ENCODE measurements at places on chromosomes 16 and 17.

GRCh38 chr17:27975146-27976011, 67.1 kb upstream of the NLK start:
- DNase-seq = no peak

DNA sequence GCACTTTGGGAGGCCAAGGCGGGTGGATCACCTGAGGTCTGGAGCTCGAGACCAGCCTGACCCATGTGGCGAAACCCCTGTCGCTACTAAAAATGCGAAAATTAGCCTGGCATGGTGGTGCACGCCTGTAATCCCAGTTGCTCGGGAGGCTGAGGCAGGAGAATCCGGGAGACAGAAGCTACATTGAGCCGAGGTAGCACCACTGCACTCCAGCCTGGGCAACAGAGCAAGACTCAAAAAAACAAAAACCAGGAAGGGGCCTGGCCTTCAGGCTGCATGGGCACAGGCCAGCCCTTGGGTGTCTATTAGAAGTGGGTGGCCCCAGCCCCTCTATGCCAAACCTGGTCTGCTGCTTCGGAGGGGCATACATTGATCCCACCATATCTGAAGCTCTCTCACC, 56.0 kb downstream of the PSMD12 start:
- no peak for DNase-seq

DNA sequence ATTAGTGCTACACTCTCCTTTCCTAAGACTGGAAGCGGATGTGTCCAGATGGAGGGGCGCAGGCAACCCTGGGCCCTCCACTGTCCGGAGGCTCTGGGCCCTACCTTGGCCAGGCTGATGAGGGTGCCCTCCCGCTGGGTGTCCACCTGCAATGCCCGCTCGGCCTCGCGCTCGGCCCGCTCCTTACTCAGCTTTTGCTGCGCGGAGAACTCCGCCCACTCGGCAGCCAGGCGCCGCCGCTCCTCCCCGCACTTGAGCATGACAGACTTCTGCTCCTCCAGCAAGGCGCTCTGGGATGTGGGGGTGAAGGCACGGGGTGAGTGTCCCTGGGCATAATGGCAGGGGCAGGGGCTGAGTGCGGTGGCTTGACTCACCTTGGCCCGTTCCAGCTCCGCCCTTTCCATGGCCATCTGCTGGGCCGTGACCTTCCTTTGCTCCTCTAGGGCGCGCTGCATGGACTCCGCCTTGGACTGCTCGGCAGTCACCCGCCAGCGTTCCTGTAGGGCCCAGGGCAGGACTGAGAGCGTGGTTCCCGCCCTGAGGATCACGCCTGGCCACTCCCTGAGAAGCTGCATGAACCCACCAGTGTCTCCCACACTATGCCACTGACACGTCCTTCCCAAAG, 10.1 kb upstream of the MRPL38 start:
- DNase-seq = no peak

- DNase-seq = no peak
Measured at GRCh38 chr16:49552313-49552928, 178.8 kb downstream of the C16orf78 start.

DNA sequence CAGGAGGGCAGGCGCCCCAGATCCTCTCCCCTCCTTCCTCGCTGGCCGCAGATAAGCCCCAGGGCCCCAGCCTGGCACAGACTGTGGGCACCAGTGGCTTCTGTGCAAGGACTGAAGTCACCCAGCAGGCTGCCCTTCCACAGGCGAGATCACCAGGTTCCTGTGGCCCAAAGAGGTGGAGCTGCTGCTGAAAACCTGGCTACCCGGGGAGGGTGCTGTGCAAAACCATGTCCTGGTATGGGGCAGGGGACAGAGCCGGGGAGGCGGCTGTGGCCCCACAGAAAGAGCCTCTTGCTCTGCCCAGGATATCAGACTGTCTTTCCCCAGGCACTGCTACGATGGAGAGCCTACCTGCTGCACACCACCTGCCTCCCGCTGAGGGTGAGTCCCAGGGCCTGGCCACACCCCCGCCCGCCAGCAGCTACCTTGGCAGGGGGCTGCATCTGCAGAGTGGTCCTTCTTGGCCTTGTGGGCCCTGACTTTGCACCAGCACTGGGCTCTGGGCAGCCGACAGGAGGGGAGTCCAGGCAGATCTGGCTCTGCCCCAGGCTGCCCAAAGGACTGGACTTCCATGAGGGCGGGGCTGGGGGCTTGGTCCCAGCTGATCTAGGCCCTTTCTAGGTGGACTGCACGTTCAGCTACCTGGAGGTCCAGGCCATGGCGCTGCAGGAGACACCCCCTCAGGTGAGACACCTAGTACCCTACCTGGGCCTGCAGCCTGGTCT, 615 bp downstream of the CARMIL2 start:
- no peak for DNase-seq

DNA sequence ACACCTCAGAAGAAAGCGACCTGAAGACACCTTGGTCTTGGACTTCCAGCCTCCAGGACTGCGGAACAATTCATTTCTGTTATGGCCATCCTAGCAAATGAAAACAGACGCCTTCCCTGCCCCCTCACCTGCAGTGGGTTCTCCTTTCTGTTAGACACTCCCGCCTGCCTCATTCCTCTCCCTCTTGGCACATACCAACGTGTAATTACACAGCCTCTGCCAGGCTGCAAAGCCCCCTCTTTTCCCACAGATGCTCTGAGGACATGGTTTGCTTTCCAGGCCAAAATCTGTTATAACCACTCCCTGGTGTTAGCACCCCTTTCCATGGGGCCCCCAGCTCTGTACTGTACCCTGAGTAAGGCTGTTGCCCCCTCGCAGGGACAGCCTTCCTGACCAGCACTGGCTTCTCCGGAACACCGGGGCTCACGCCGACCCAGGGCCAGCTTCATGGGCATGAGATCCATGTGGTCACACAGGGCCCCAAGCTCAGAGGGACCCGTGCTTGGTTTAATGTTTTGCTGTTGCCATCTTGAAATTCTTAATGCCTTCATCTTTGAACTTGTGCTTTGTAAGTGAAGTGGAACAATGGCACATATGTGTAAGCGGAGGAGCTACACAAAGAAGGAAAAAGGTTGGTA, 64.1 kb downstream of the SDK2 start:
- DNase-seq = no peak

- DNase-seq = no peak
Measured at GRCh38 chr16:15035163-15035729, 20.6 kb downstream of the NTAN1 start.

DNA sequence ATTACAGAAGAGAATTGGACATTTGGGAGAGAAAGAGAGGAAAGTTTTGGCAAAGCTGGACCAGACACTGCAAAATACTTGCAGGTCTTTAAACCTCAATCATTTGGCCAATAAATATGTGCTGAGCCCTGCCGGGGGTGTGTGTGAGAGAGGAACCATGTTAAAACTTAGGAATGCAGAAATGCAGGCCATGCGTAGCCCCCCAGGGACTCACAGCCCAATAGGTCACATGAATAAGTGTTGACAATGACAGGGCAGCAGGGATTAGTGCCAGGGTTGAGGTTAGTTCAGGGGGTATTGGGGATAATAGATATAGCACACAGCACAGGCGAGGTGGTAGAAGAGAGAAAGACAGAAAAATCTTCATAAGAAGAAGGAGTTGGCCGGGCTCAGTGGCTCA, 113.3 kb upstream of the ADAMTS18 start:
- DNase-seq = no peak

- DNase-seq = no peak
Measured at GRCh38 chr16:59707436-59708226, 973.5 kb upstream of the GOT2 start.

GRCh38 chr17:10041916-10042588, 137.0 kb upstream of the RCVRN start:
- DNase-seq = no peak

All from right lung (tissue), 10 donors.